ENCODE measurements at places on chromosomes 13 and 19.

DNA sequence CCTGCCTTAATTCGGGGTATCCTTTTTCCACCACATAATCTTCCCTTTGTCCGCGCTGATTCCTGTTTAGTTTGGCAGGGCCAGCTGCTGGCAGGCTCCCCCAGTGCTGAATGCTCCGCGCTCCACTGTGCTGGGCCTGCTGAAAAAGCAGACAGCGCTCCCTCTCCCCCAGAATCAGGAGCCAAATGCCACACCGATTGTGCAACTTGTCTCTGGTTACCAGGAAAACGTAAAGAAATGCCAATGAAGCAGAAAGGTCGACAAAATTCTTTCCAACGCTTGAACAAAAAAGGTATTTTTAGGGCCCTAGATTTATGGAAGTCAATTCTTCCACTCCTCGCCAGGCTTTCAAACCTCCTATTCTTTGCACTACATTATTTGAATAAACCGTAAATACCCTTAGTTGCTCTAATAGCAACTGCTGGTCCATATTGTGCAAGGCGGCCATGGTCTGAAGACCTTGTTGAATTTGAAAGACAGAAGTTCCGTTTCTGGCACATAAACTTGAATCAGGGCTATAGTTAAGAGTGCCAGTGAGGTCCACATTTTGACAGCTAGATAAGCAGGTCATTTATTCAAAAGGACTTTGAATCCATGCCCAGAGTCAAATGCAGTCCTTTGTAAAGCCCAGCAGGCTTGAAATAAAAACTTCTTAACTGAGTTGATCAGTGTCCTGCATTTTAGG, 206.7 kb upstream of the RFC3 start:
- H3K4me3 ChIP-seq = peak overlapping the region; percentile 82
- no peak for DNase-seq
- no peaks in the 10 kb centered on the region for H3K27me3 ChIP-seq
- peaks cover 46% of the 10 kb centered on the region for H3K4me1 ChIP-seq

DNA sequence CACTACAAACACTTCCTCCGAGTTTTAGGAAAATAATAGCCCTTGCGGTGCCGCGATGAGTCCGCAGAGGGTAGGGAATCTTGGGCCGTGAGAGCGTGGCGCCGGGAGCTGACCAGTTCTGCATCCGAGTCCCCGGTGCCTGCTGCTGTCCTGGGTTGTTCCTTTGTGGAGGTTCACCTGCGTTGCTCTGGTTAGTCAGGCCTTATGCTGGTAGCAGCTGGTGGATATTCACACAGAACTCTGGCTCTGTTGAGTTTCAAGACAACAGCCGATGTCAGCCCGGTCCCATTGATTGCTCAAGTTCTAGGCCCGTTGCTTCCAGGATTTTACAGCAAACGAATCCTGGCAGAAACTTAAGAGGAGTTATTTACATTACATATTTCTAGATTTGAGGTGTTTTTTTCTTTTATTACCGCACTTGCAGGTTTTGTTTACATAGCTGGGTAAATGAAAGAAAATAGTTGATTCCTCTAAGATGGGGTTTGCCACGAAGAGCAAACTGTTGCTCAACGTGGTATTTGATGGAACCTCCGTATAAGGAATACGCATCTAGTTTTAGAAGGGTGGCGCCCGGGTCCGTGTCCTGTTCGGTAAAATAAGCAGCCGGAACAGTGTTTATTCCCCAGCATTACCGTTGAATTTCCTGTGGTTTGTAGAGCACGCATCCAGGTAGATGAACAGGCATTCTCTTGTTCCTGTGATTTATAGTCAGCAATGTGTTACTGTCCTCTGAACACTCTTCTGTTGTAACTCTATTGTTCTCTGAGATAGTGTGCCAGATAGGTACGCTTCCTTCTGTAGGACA, 1.3 kb downstream of the CLDN10 start:
- peaks cover 7% of the 10 kb centered on the region for H3K4me1 ChIP-seq
- peaks cover 56% of the 10 kb centered on the region for H3K27me3 ChIP-seq

GRCh38 chr13:52010890-52011631, at the start of gene ATP7B:
TSS of gene ATP7B (minus strand) at chr13:52011450. CDS start at chr13:52011337, 113 bp downstream.
- peak within 1 kb of the TSS; percentile 97 for H3K27ac ChIP-seq
- peaks cover 7% of the 10 kb centered on the region for H3K36me3 ChIP-seq
- peaks cover 16% of the 10 kb centered on the region for H3K4me1 ChIP-seq
- DNase-seq = peak; percentile 43

- no peak overlapping the region for H3K27ac ChIP-seq
- no peak for DNase-seq
- H3K36me3 ChIP-seq = no peaks in the 10 kb centered on the region
- no peak overlapping the region for H3K4me3 ChIP-seq
- H3K4me1 ChIP-seq = no peaks in the 10 kb centered on the region
- no peaks in the 10 kb centered on the region for H3K27me3 ChIP-seq
These were observed 222.4 kb downstream of the KCTD12 start for GRCh38 chr13:76663592-76664335.

DNA sequence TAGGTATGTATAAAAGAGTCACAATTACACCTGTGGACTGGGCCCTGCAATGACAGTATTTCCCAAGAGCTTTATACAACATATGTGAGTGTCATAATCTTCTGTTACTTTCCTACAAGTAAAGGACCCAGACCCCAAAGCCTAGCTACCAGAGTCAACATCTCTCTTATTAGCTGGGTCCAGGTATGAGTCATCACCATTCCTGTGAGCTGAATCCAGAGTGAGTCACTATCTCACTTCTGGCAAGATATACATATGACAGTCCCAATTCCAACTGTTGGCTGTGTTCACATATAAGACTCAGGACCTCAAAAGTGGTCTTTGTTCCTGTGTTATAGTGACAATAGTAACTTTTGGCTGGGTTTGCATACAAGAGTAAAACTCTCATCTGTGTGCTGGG, 46.7 kb downstream of the ZNF729 start:
- DNase-seq = no peak
- H3K27ac ChIP-seq = no peak overlapping the region
- no peaks in the 10 kb centered on the region for H3K27me3 ChIP-seq
- H3K36me3 ChIP-seq = no peaks in the 10 kb centered on the region

- peaks cover 5% of the 10 kb centered on the region for H3K4me1 ChIP-seq
- no peak for DNase-seq
- peaks cover 9% of the 10 kb centered on the region for H3K27me3 ChIP-seq
- no peak overlapping the region for H3K27ac ChIP-seq
- no peak overlapping the region for H3K4me3 ChIP-seq
These were observed 46.4 kb downstream of the STOML3 start for GRCh38 chr13:38944219-38944618.

DNA sequence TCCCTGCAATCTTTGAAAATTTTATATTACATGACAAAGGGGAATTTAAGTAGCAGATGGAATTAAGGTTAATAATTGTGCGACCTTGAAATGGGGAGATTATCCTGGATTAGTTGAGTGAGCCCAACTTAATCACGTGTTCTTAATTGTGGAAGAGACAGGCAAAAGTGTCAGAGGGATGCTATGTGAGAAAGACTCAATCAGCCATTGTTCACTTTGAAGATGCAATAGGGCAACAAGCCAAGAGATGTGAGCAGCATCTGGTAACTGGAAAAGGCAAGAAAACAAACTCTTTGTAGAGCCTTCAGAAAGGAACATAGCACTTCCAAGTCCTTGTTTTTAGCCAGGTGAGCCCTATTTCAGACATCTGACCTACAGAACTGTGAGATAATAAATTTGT, 247.7 kb downstream of the SLITRK1 start:
- no peaks in the 10 kb centered on the region for H3K36me3 ChIP-seq
- no peaks in the 10 kb centered on the region for H3K4me1 ChIP-seq
- H3K27ac ChIP-seq = no peak overlapping the region
- no peak for DNase-seq
- no peak overlapping the region for H3K4me3 ChIP-seq

DNA sequence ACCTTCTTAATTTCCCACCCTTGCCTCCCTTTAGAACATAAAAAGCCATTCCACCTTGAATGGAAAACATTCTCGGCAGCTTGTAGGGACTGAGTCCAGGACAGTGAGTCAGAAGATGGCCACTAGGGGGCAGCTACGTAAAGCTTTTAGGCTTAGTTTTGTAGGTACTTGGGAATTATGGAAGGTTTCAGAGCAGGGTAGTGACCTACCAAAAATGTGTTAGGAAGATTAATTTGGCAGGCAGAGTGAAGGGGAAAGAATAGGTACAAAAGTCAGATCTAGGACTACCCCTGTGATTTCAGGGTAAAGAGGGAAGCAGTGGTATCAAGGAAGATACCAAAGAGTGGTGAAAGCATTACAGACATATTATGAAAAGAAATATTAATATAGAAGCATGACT, 198.4 kb downstream of the NDFIP2 start:
- H3K4me3 ChIP-seq = no peak overlapping the region
- DNase-seq = peak; percentile 45
- peaks cover 7% of the 10 kb centered on the region for H3K27me3 ChIP-seq
- no peaks in the 10 kb centered on the region for H3K4me1 ChIP-seq
- H3K36me3 ChIP-seq = no peaks in the 10 kb centered on the region

GRCh38 chr19:13010992-13011652, 15.8 kb downstream of the NFIX start:
- H3K4me3 ChIP-seq = peak overlapping the region; percentile 64
- peaks cover 1% of the 10 kb centered on the region for H3K36me3 ChIP-seq
- peaks cover 35% of the 10 kb centered on the region for H3K4me1 ChIP-seq
- peaks cover 62% of the 10 kb centered on the region for H3K27me3 ChIP-seq
- no peak overlapping the region for H3K27ac ChIP-seq

GRCh38 chr19:39131255-39131755, 5.7 kb downstream of the PAK4 start:
- DNase-seq = no peak
- no peaks in the 10 kb centered on the region for H3K27me3 ChIP-seq
- no peaks in the 10 kb centered on the region for H3K36me3 ChIP-seq
- H3K4me3 ChIP-seq = no peak overlapping the region
- peaks cover 45% of the 10 kb centered on the region for H3K4me1 ChIP-seq

DNA sequence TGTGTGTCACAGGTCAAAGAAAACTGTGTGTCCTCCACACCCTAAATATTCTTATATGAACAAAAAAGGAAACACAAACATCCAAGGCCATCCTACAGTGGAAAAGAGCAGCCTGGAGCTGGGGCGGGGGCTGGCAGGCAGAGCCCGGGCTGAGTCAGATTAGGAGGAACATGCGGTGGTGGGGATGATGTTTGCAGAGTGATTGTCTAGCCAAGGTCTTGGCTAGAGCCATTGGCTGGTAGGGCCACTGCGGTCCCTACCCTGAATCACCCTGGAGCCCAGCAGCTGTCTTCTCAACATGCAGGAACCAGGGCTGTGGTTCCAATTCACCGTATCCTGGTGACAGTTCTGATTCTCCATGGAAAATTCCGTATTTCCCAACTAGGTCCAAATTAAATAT, 439.5 kb downstream of the FGF9 start:
- H3K4me3 ChIP-seq = no peak overlapping the region
- no peak overlapping the region for H3K27ac ChIP-seq
- no peaks in the 10 kb centered on the region for H3K27me3 ChIP-seq
- H3K4me1 ChIP-seq = peaks cover 91% of the 10 kb centered on the region
- DNase-seq = no peak

GRCh38 chr13:35718084-35718483, 241.6 kb upstream of the MAB21L1 start:
- DNase-seq = no peak
- no peak overlapping the region for H3K4me3 ChIP-seq
- peaks cover 11% of the 10 kb centered on the region for H3K27me3 ChIP-seq
- no peaks in the 10 kb centered on the region for H3K36me3 ChIP-seq
- no peak overlapping the region for H3K27ac ChIP-seq

- no peak overlapping the region for H3K27ac ChIP-seq
- no peak for DNase-seq
- H3K27me3 ChIP-seq = peaks cover 78% of the 10 kb centered on the region
- no peaks in the 10 kb centered on the region for H3K36me3 ChIP-seq
- peaks cover 31% of the 10 kb centered on the region for H3K4me1 ChIP-seq
- no peak overlapping the region for H3K4me3 ChIP-seq
These were observed 608 bp downstream of the CCDC8 start for GRCh38 chr19:46412650-46413261.

- no peak overlapping the region for H3K4me3 ChIP-seq
- H3K4me1 ChIP-seq = no peaks in the 10 kb centered on the region
- H3K36me3 ChIP-seq = no peaks in the 10 kb centered on the region
- no peak overlapping the region for H3K27ac ChIP-seq
These were observed 252.4 kb downstream of the UQCRFS1 start for GRCh38 chr19:28960586-28960985.

DNA sequence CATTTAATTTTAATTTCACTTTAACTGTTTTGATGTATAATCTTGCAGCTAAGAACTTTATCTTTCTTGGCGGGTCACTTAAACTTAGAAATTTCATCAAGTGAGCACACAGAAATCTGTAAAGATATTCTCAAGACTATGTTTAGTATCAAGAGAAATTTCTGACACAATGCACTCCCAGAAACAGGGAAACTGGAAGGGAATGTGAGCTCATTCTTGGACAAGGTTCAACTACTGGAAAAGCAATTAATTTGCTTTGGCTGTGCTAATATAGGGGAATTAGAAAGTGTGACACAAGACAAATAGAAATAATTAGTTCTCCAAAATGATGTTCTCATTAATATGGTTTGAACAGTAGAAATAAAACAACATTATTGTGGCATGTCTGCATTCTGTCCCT, 402.3 kb downstream of the DACH1 start:
- H3K4me1 ChIP-seq = no peaks in the 10 kb centered on the region
- DNase-seq = no peak
- no peak overlapping the region for H3K27ac ChIP-seq
- no peaks in the 10 kb centered on the region for H3K27me3 ChIP-seq
- no peak overlapping the region for H3K4me3 ChIP-seq

- DNase-seq = no peak
- no peaks in the 10 kb centered on the region for H3K36me3 ChIP-seq
These were observed 30.7 kb upstream of the RFXAP start for GRCh38 chr13:36788276-36788675.

GRCh38 chr13:106996867-106997618, 429.1 kb upstream of the ARGLU1 start:
- no peak for DNase-seq
- no peaks in the 10 kb centered on the region for H3K36me3 ChIP-seq
- H3K27me3 ChIP-seq = no peaks in the 10 kb centered on the region
- no peaks in the 10 kb centered on the region for H3K4me1 ChIP-seq
- no peak overlapping the region for H3K4me3 ChIP-seq

GRCh38 chr13:63999614-64000305, 2584.1 kb upstream of the PCDH20 start:
- H3K27me3 ChIP-seq = no peaks in the 10 kb centered on the region
- H3K4me3 ChIP-seq = no peak overlapping the region
- H3K4me1 ChIP-seq = no peaks in the 10 kb centered on the region
- peaks cover 1% of the 10 kb centered on the region for H3K36me3 ChIP-seq

- H3K27ac ChIP-seq = no peak overlapping the region
- no peak for DNase-seq
- H3K4me3 ChIP-seq = no peak overlapping the region
- H3K27me3 ChIP-seq = no peaks in the 10 kb centered on the region
These were observed 1512.0 kb downstream of the SLITRK1 start for GRCh38 chr13:82370316-82370715.

GRCh38 chr19:13053761-13054625, 48.7 kb downstream of the LYL1 start:
- no peak for DNase-seq
- H3K4me1 ChIP-seq = peaks cover 13% of the 10 kb centered on the region
- peaks cover 8% of the 10 kb centered on the region for H3K27me3 ChIP-seq
- no peak overlapping the region for H3K27ac ChIP-seq
- H3K4me3 ChIP-seq = no peak overlapping the region
- no peaks in the 10 kb centered on the region for H3K36me3 ChIP-seq

GRCh38 chr19:35623327-35624010, 5.4 kb upstream of the RBM42 start:
- H3K36me3 ChIP-seq = peaks cover 4% of the 10 kb centered on the region
- H3K27me3 ChIP-seq = no peaks in the 10 kb centered on the region
- DNase-seq = no peak

Data from activated T-cell treated with anti-CD3 and anti-CD28 coated beads, Interleukin-2, amount 50 U/mL, for 72 hours (primary cell).